ENCODE measurements at places on chromosomes 16 and 17.

GRCh38 chr16:8721336-8722024 lies 47.1 kb downstream of the ABAT start:
- no peak for DNase-seq

DNA sequence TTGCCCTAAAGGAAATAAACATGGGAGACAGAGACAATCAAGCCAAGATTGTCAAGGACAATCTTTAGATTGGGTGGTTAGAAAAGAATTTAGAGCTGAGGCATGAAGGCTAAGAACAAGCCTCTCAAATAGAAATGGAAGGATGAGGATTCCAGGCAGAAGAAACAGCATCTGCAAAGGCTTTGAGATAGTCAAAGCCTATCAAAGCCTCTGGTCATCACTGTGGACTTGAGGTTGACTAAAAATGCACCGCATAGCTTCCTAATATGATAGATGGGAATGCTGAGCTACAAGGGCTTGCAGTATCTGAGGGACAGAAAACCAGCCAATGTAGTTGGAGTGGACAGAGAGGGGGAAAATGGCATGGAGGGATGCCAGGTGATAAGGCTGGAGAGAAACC lies 109.8 kb upstream of the FAM20A start:
- no peak for DNase-seq

GRCh38 chr16:72635104-72635503 lies 412.8 kb downstream of the ZFHX3 start:
- no peak for DNase-seq

DNA sequence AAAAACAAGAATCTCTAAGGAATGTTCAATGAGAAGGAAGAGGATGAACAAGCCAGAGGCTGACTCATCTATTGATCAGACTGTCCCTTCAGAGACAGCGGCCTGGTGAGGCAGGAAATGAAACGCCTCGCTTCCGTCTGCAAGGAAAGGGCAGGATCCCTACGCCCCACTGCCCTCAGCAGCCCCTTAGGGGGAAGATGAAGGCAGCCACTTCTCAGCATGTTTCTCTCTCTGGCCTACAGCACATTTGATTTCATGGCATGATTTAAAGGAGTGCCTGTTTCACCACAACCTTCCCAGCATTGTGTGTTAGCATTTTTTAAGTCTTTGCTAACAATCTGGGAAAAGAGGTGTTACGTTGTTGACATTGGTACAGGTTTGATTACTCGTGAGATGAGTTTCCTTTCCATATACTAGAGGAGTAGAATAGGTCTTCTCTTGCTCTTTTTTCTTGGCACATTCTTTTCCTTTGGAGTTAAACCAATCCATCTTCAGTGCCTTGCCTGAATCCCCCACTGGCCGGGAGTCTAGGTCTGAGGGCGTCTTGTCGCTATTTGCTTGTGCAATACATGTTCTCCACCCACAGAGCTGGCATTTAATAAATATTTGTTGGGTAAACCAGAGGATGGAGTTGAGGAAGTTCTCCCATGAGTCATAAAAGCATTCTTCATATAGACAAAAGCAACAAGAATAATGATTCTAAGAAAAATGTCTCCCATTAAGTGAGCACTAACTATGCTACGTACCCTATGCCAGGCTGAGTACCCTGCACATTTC lies 47.4 kb downstream of the RBFOX3 start:
- DNase-seq, result no peak

- no peak for DNase-seq
Observed at GRCh38 chr17:18235743-18236256, 10.4 kb downstream of the LLGL1 start.

- no peak for DNase-seq
Observed at GRCh38 chr17:82380860-82381702, 9.5 kb downstream of the UTS2R start.
